NCI-H1930 (cell line): ENCODE measurements at places on chromosomes 2 and 18.

DNA sequence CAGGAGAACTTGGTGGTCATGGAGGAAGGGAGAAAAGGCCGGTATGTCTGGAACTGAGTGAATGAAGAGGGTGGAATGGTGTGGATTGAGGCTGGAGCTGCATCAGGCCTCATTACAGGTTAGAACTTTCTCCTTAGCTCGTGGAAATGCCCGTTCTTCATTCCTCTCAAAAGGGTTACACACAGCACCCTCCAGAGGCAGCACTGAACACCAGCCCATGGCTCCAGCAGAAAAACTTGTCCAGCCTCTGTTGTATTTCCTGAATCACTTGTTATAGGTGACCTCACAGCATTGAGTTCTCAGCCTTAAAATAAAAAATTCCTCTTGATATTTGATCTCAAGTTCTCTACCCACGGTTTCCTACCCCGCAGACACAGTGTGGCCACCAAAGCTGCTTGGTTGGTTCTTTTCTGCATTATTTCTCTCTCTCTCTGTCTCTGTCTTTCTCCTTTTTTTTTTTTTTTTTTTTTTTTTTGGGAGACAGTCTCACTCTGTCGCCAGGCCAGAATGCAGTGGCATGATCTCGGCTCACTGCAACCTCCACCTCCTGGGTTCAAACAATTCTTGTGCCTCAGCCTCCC lies 89.6 kb downstream of the ITGB1BP1 start:
- no peak for DNase-seq

DNA sequence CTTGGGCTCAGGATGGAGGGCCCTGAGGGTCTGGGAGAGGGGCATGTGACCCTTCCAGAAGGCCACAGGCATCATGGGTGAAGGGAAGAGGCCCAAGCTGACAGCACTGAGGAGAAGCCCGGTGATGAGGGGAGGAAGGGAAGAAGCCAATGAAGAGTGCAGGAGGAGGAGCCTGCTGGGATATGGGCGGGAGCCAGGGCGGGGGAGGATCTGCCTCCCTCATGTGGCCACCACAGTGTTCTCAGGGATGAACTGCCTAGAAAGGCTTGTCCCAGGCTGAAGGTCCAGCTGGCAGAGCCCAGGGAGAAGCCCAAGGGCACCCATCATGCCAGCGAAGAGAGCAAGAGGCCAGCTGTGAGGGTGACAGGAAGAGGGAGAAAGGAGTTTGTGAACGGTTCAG lies 24.6 kb upstream of the PLB1 start:
- DNase-seq = no peak

GRCh38 chr2:235850771-235851551 lies 317.2 kb downstream of the GBX2 start:
- no peak for DNase-seq

DNA sequence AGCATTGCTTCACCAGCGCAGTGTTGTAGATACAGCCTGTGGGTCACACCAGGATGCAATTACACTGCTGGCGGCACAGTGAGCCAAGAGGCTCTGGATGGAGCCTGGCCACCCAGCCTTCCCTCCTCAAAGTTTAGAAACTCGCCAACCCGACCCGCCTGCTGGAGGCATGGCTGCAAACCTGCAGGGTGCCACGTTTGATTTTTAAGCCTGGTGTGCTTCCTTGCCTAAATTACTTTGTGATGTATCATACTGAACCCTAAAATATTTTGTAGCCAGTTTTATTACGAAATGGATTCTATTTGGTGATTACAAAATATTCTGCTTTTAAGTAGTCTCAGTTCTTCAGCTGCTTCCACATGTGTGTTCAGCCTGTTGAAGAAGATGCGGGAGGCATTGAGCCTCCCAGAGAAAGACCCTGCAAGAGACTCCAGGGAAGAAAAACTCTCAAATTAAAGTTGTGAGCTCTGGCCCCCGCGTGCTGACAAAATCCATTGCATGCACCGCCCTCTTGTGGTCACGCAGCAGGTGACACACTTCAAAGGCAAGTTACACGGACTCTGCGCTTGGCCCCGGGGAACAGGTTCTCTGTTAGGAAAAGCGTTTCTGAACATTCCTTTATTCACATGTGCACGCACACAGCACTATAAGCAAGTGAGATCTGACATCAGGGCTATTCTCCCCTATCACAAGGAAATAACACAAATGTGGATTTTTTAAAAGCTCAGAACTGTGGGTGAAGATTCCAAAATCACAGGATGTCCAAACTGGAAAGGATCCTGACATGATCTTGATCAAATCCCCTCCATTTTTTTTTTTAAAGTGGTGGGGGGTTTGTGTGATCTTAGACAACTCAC lies 63.0 kb upstream of the TWIST2 start:
- peak; percentile 5 for DNase-seq

GRCh38 chr2:241068942-241069810 lies 32.9 kb downstream of the MTERF4 start:
- no peak for DNase-seq

- no peak for DNase-seq
These were observed 1.6 kb upstream of the CSRNP3 start for GRCh38 chr2:165467921-165468320.

GRCh38 chr2:216659276-216659675 lies 26.1 kb downstream of the IGFBP2 start:
- no peak for DNase-seq

DNA sequence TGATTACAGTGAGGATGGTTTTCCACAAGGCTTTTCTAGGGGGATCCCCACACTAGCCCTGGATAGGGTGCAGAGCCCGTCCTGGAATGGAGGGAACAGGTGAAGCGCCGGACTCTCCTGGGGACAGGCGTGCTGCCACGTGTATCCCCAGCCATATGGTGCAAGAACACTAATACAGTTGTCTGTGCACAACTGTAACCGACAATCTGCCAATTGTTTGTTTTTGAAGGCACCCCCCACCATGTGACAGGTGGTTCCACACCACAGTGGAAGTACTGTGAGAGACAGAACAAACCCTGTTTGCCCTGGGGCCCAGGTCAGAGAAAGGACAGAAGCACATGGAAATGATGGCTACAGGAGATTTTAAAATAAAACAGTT lies 52.9 kb downstream of the MYCN start:
- DNase-seq = no peak

- DNase-seq = no peak
These were observed 96.3 kb downstream of the FAM210A start for GRCh38 chr18:13629841-13630715.

DNA sequence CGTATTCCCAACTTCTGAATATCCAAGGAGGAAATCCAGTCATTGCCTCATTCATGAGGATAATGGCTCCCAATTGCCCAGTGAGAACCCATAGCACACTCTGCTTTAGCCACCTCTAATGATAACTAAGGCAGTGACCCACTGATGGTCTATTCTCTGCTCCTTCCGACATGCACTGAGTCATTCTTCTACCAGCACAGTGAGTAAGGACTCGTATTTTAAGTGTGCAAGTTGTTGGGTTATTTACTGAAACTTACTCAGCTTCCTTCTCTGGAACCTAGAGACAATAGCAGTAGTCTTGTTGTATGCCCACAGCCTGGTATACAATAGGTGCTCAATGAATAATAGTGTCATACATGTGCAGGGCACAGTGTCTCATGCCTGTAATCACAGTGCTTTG lies 81.1 kb upstream of the ZNF397 start:
- DNase-seq = no peak

DNA sequence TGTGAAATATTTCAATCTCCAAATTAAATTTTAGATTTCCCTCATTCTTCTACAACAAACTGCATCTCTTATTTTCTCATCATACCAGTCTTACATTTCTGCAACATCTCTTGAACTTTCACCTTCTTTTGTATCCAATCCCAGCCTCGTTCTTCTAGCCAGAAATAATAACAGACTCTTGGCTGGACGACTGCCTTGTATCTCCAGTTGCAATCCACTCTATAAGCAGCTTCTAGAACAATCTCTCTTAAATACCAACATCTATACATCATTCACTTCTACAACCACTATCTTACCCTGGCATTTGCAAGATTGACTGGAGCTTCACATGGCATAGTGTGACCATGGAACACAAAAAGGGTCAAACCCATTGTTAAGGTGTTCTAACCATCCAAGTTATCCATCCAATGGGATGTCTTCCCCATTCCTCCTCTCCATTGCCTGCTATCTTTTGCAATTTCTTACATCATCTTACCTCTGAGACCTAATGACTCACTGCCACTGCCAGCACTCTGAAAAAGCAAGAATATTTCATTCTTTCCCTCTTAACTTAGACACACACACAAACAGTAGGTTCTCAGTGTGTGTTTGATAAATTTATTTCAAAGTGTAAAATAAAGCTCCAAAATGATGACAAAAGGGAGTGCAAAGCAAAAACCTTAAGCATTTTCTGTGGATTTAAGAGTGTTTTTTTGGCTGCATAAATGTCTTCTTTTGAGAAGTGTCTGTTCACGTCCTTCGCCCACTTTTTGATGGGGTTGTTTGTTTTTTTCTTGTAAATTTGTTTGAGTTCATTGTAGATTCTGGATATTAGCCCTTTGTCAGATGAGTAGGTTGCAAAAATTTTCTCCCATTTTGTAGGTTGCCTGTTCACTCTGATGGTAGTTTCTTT lies 145.6 kb downstream of the METTL4 start:
- no peak for DNase-seq

DNA sequence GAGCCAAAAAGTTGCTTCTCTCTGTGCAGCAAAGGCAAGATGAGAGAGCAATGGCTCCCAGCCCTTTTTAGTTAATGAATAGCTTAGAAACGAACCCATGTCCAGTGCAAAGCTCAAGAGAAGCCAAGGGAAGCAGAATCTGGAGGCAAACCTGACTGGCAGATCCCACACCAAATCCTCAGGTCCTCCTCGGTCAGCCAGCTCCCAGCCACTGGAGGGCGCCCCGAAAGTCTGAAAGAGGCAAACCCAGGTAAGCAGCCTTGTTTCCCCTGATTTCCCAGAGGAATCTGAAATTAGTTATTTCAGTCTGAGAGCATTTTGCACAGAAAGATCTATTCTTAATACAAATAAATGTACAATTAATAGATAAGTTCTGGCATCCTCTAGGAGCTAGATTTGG lies 71.3 kb upstream of the PID1 start:
- no peak for DNase-seq

GRCh38 chr2:202355993-202356505 lies 20.1 kb upstream of the BMPR2 start:
- DNase-seq = no peak

DNA sequence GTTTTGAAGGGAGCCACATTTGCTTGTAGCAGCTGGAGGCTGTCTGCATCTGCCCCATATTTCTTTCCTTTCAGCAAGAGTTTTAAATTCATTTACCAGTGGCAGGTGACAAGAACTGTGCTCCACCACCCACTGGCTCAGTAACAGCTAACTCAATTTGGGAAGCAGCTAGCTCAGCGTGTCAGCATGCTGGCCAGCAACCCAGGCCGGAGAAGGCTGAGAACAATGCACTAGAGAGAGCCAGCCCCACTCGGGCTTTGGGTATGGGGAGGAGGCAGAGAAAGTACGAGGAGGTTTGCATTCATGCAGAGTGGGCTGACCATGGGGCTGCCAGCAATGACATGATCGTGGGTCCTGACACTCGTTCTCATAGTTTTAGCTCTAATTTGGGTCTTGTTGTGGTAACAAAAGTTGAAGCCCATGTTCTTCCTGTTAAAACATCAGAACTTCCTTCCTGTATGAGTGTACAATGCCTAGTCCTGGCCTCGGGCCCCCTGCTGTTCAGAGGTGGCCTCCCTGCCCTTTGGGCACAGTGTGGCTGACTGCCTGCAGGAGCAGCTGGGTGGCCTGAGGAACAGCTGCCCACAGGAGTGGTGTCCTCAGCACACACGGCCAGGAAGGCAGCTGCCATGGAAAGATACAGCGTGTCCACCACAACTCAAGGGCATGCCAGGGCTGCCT lies 23.0 kb downstream of the CDC42EP3 start:
- DNase-seq = no peak

GRCh38 chr2:141728142-141728541 lies 402.7 kb downstream of the LRP1B start:
- no peak for DNase-seq

DNA sequence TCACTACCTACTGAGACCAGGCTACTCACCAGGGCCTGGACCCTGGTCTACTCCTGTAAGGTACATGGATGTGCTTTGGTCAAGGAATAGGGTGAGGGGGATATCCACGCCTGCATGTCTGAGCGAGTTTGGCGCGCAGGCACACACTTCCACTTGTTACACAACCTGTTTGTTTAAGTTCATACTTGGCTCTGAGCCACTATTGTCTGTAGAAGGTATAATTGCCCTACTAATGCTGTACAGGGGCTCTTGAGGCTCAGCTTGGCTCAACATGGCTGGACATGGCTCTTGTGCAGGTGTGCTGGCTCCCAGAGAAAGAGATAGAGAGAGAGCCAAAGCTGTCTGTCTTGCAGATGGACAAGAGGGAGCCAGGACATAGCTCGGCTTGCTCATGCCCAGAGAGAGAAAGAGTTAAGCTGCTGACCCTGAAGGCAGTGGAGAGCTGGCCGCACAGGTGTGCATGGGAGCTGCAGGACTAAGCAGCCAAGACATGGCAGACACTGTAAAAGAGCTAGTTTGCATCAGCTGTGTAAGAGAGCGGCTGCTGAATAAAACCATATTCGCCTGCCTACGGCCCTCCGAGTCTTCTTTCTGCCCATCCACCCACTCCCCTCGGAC lies 35.2 kb downstream of the NPPC start:
- DNase-seq = no peak

DNA sequence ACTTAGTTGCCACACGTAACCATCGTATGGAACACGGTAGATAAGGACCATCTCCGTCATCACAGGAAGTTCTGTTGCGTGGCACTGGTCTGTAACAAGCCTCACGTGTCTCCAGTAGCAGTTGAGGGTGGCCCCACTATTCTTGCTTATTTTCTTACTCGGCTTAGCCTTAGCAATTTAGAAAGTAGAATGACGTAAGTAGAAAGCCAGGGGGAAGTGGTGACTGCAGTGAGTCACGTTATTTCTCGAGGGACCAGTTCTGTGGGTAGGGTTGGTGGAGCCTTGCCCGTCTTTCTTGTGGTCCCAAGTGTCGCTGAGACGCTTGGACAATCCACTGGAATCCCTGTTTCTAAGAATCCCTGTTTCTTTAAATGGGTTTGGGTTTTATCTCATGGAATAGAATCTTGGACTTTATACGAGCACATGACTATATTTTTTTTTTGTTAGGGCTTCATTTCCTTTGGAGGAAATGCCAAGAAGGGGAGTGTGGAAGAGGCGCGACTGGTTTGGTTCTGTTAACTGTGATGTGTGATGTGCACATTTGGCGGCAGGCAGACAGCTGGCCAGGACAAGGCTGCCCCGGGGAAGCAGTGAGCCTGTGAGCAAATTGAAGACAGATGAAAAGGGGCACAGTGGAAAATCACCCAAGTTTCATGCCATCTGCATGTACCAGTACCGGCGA lies 96.2 kb downstream of the CABLES1 start:
- DNase-seq = no peak

- no peak for DNase-seq
These were observed 1106.6 kb upstream of the FAM98A start for GRCh38 chr2:34705551-34706247.

- no peak for DNase-seq
These were observed 2.4 kb downstream of the FHL2 start for GRCh38 chr2:105396254-105397024.

DNA sequence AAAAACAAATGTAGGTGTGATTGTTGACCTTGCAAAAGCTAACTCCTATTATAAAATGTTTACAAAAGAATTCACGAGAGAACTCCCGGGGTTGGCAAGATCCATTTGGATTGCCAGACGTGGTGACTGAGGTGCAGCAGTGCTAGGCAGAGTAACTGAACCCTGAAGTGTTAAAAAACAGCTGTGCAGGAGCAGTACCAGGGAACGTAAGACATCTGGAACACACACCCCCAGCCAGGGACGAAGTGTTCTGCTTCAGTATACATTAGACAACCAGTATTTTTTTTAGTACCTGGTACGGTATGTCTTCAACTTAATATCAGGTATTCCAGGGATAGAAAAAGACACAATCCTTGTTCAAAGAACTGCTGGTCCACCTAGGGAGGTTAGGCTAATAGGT lies 272.1 kb upstream of the EPAS1 start:
- DNase-seq = no peak
